ENCODE measurements at places on chromosomes 11 and 22. TPM values are rescaled to one million over a fixed set of nuclear protein-coding genes. Genes with fewer than 3 reads are reported as not detected.

DNA sequence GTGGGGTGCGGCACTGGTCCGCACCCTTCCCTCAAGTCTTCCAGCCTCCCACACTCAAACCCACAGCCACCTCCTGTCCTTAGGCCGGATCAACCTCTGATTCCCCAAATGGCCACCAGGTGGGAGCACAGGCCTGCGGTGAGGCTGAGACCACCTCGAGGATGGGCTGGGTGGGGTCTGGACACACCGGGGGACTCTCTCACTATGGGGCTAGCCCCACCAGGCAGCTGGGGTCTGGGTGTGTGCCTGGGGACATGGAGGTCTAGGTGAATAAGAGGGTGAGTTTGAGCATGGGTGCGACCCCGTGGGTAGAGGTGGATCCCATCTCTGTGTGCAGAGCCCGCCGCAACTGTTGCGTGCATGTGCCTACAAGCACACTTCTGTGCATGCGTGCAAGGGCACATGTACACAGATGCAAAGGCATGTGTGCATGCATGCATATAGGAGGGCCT lies 32.6 kb downstream of the MYO18B start:
- H3K27me3 ChIP-seq, result no peaks in the 10 kb centered on the region
- no peaks in the 10 kb centered on the region for H3K36me3 ChIP-seq
- no peak overlapping the region for H3K4me3 ChIP-seq
- peaks cover 6% of the 10 kb centered on the region for H3K4me1 ChIP-seq
- no peak for DNase-seq

Gene CSNK2A3
- total RNA-seq, result 0.27 TPM

- H3K4me1 ChIP-seq, result no peaks in the 10 kb centered on the region
- H3K27ac ChIP-seq, result no peak overlapping the region
- no peak for DNase-seq
These were observed 90.2 kb downstream of the DDX10 start for GRCh38 chr11:108754901-108755625.

- DNase-seq, result no peak
- H3K27me3 ChIP-seq, result no peaks in the 10 kb centered on the region
- no peak overlapping the region for H3K27ac ChIP-seq
- no peak overlapping the region for H3K4me3 ChIP-seq
These were observed 1.9 kb downstream of the KCNQ1OT1 start for GRCh38 chr11:2697866-2698265.
